Activated T-cell treated with anti-CD3 and anti-CD28 coated beads, Interleukin-2, amount 50 U/mL, for 4 hours (primary cell): ENCODE measurements at places on chromosomes 6 and 20.

DNA sequence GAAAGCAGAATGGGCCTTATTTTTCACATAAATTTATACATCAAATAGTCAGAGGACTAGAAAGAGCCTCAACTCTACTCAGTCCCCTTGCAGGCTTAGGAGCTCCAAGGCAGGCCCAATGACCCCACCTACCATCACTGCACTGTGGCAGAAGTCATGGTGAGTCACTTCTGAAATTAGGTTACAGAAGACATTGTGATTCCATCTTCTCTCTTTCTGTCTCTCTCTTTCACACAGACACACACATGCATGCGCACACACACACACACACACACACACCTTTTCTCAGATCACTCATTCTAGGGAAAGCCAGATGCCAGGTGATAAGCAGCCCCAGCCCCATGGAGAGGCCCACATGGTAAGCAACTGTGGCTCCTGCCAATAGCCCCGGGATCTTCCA, 103.8 kb downstream of the C6orf118 start:
- DNase-seq = no peak

- no peak for DNase-seq
Measured at GRCh38 chr20:39532205-39532604, 570.1 kb downstream of the DHX35 start.

DNA sequence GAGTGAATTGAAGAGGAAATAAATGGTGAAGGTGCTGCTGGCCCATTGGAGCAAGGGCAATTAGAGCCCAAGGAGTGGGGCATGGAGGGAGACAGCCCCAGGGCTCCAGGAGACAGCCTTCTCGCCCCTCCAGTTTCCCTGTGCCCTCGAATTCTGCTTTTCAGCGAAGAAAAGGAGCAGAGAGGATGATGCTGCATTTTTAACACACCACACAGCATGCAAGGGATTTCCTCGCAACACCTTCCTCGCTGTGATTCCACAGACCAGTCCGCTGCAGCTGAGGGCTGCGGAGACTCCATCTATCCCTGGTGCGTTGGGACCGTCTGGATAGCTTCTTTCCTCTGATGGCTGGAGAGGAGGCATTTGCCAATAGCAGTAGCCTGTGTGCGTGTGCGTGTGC, 41.7 kb downstream of the PTCHD4 start:
- no peak for DNase-seq

DNA sequence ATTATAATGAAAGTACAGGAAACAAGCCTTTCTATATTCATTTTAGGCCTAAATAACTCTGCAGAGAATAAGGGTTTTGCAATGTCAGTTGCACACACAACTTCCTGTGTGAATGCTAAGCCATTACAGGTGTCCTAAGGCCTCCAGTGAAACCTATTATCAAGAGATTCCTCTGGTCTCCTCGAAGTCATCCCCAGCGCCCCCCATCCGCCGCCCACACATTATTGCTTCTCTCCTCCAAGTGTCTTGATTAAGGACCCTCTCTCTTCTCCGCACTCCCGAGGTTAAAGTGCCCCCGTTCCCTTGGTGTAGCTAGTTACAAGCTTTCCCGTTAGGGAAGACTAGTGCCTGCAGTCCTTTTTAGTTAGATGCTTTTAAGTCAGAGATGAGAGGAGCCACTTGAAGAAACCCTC, 1.3 kb downstream of the HIVEP2 start:
- peak; percentile 24 for DNase-seq

GRCh38 chr6:128032042-128032441, 131.2 kb upstream of the THEMIS start:
- DNase-seq = no peak

DNA sequence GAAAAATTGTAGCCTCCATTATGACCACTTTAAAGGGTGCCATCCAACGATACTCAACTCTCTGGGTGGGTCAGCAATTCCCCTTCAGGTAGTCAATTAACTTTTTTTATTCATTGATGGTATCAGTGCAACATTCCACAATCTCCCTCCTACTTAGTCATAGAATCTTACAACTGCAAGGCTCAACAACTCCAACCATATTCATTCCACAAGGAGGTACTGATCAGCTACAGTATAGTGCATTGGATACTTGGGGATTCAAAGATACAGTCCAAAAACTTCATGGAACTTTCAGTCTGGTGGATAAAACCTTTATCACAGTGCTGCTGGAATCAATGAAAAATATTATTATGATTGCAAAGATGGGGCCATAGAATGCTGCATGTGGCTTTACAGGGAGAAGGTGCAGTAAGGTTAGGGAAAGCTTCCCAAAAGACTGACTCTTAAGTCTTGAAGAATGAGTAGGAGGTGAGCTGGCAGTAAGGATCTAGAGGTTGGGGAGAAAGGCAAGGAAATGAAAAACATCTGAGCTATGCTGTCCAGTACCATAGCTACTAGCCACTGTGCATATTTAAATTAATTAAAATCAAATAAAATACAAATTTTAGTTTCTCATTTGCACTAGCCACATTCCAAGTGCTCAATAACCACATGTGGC, 314.7 kb upstream of the PRDM1 start:
- no peak for DNase-seq

DNA sequence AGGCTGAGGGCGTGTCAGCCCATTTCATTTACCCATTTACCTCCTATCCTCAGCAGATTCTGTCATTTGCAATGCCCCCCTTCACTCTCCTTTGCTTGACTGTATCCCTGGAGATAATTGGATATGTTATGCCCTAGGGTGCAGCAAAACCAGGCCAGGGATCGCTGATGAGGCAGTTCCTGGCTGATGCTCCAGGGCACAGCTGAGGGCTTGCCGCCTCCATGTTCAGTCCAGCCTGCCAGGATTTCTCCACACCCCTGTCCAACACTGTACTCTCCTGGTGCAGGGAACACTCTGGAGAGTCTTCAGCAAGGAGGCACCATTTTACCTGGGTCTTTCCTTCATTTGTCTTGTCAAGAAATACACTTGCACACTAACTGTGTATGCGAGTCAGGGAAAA, 532.1 kb upstream of the CHD6 start:
- no peak for DNase-seq

- no peak for DNase-seq
Measured at GRCh38 chr20:44204832-44205215, 5.7 kb downstream of the OSER1 start.

GRCh38 chr6:85406641-85407075, 43.2 kb upstream of the NT5E start:
- no peak for DNase-seq

GRCh38 chr6:7085911-7086310, 21.9 kb upstream of the RREB1 start:
- DNase-seq = no peak

DNA sequence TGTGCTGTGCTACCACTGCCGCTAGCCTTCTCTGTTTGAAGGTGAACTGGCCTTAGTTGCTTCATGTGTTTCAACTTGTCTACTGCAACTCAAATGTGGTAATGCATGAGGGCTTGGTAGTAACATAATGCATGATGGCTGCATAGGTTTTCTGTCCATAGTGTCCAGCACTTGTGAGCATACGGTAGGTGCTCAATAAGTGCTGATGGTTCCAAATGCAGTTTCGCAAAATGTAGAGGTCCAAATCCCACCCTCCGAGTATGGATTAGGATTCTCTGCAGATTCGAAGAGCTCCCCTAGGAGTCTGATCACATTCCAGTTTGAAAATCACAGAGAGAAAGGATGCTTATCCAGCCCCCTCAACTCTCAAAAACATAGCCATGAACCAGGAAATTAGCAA, 64.2 kb downstream of the FGD2 start:
- DNase-seq = no peak

- DNase-seq = no peak
Measured at GRCh38 chr6:15443119-15443830, 197.4 kb downstream of the JARID2 start.

DNA sequence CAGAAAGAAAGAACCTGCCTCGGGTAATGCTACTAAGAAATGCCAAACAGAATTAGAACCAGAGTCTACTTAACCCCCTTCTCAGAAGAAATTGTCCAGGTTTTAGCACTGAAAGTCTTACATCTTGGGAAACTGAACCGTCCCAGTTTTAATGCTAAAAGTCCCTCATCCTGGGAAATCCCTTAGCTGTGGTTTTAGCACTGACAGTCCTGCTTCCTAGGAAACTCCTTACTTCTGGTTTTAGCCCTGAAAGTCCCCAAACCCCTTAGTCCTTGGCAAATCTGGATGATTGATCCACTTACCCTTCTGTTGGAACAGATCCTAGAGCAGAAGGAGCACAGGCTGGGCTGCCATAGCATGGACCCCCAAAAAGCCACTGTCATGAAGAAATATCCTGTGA, 4.8 kb upstream of the TMEM14A start:
- no peak for DNase-seq

DNA sequence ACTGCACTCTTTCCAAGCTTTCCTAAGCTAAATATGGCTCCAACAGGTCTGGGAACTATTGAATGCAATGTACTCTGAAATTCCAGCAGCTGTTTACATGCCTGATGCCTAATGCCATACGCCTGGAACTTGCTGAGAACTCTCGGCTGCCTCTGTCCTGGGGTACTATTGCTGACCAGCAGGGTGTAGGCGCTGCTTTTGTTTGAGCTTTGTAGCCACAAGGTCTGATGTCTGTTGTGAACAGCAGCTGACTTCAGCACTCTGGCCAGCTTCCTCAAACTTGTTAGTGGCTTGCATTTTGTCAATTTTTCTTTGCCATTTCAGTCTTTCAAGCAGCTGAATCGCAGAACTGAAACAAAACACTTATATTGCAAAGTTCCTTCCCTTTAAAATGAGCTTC, 26.7 kb downstream of the SAYSD1 start:
- no peak for DNase-seq

DNA sequence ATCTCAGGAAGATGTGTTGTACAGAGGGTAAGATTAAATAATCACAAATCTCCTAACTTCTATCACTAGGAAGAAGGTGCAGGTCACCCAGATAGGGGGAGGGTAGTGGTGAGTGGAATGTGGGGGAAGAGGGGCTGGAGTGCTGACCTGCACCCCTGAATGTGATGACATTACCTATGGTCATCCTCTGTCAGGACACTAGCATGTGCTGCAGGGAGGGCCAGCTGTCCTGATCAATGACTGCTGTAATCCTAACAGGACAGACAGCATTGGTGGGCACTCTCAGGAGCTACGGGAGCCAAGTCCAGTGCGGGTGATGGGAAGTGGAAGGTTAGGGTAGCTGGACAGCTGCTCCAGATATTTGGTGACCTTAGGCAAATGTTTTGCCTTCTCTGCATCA, 45.2 kb upstream of the CST5 start:
- no peak for DNase-seq

GRCh38 chr6:148997865-148998264, 251.0 kb downstream of the UST start:
- no peak for DNase-seq

DNA sequence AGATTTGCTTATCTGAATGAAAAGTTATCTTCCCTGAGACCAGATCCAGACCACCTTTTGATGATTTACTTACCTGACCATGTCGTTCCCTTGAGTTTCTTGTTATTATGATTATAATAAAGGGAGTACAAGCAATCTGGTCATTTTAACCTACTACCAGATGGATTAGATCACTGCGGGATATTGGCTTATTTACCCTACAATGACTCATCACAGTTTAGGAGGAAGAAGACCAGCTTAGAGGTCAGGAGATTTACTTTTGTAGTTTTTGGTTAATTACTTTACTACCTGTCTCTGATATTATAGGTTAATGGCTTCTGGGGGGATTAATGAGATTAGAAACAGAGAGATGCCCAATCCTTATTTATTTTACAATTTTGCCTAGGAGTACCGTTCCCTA, 10.7 kb downstream of the PKIB start:
- DNase-seq = no peak

DNA sequence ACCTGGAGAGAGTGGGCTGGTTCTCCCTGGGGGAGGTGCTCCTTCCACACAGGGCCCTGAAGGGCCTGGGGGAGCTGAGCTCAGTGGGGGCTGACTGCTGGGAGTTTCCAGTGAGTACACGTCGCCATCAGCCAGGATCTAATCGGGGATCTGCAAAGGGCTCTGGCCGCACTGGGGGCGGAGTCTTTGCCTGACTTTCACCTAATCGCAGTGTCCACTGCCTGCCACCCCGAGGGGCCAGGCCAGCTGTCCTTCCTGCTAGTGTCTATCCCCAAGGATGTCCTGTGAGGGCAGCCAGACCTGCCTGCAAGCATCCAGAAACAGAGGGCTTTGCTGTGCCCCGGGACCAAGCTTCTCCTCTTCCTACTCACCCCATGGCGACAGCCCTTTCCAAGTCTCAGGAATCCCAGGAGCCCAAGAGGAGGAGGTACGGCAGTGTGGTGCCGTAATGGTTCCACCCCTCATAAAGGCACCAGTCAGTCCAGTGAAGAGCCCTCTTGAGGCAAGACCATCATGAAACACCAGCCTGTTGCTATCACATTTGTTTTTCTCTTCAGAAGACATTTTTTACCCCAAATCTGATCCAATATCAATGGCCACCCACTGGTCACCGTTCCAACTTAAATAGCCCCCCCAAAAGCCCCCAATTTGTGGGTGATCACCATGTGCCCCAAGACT, 243.1 kb upstream of the ECI2 start:
- no peak for DNase-seq

- no peak for DNase-seq
Measured at GRCh38 chr6:82603871-82604270, 240.3 kb downstream of the TPBG start.

DNA sequence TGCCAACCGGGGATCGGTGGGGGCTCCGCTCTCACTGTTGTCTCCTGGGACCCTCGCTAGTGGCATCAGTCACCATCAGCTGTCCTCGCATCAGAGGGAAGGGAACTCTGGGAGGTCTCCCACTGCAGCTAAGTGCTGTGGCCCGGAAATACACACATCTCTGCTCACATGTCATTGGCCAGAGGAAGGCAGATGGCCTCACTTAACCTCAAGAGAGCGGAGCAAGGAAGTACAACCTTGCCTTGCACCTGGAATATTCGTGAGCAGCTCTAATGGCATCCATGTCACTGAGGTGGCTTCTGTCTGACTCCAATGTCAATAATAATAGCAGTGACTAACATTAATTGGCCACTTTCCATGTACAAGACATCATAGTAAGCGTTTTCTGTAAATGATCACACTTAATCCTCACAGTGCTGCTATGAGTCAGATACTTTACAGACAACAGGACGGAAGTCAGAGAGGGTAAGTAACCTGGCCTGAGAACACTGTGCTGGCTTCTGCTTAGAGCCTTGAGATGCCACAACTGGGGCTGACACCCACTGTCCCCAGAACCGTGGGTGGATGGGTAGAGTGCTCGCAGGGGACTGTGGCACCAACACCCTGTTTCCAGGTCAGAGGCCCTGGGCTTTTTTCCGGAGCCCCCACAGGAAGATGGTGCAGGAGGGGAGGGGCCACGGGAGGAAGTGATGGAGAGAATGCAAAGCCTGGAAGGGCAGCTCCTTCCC, 6.0 kb downstream of the LHFPL5 start:
- no peak for DNase-seq

GRCh38 chr6:89826029-89826528, 3.6 kb upstream of the CASP8AP2 start:
- DNase-seq = no peak

GRCh38 chr20:53381568-53382262, 211.9 kb downstream of the ZNF217 start:
- no peak for DNase-seq

GRCh38 chr6:20709451-20709850, 175.2 kb downstream of the CDKAL1 start:
- DNase-seq = no peak
